Stimulated activated CD4-positive, alpha-beta T cell treated with anti-CD3 and anti-CD28 coated beads, Interleukin-2, amount 100 ng/mL, for 24 hours (primary cell): ENCODE measurements at places on chromosomes 1 and 21.

DNA sequence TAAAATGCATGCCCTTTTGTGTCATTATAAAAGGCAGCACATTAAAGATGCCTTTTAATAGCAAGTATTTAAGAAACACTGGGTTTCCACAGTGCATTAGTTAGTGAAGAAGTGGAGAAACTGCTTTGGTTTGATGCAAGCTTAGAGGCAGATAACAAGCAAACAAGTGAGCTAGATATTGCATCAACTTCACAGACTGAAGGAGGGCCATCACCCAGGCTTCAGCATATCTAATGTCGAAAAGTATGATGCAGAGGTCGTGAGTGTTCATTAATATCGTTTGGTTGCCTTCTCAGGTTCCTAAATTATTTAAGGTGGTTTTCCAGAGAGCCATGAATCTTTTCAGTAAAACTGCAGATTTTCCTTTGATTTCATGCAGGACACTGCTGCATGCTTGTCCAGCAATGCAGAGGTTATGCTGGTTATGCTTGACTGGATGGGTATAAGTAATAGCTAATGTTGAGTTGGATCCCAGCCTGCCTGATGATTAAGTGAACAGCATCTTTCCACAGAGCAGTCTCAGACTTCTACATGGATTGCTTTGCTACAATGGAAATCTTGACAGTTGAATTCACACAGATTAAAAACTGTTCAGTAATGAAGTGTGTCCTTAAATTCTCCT lies 69.7 kb upstream of the IPO9 start:
- no peak for DNase-seq

- no peak for DNase-seq
Observed at GRCh38 chr1:201460814-201461644, 8.0 kb downstream of the PHLDA3 start.

GRCh38 chr1:109912214-109912861 lies 1.7 kb downstream of the CSF1 start:
- DNase-seq, result no peak

DNA sequence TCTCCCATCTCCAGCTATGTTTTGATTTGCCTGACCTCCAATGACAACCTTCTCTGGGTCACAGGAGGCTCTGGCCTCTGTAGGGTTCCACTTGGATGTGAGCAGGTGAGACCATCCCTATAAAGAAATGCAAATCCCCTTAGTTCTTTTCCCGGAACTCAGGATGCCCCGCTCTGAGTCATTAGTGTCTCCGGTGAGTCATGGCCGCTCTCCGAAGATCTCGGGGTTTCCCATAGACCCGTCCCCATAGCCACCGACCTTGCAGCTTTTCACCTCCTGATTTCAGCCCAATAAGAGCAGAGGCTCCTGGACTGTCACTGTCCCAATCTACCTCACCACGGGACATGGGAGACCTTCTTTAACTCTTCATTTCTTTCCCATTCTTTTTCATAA lies 98.2 kb downstream of the PGBD5 start:
- peak; percentile 35 for DNase-seq

- no peak for DNase-seq
Observed at GRCh38 chr1:48025076-48025475, 27.9 kb upstream of the TRABD2B start.

DNA sequence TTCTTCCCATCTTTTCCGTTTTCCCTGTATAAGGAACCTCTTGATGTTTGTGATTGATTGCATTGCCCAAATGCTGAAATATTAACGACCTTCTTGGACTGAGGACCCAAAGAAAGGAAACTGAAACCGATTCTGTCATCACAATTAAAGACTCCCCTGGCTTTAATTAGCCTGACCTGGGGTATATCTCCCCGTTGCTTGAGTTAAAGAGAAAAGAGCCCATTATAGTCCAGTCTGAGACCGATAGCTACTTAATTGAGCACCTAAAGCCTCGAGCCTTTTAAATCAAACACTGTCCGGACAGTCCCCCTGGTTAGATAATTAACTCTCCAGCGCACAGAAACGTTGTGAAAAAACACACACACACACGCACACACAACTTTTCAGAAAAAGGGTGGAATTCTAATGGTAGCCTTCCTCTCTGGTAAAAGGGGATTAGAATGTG lies 8.0 kb downstream of the LMO4 start:
- DNase-seq, result no peak

DNA sequence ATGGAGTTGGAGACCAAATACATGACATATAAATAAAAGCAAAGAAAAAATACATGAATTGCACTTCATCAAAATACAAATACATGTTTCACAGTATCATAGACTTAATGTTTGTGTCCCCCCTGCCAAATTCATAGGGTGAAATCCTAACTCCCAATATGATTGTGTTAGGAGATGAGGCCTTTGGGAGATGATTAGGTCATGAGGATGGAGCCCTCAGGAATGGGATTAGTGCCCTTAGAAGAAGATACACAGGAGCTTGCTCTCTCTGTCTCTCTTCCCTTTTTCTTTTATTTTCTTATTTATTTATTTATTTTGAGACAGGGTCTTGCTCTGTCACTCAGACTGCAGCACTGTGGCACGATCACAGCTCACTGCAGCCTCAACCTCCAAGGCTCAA lies 26.0 kb upstream of the FAM131C start:
- DNase-seq, result no peak

- no peak for DNase-seq
Observed at GRCh38 chr1:156055281-156056048, 883 bp downstream of the LAMTOR2 start.

GRCh38 chr1:237851210-237851845 lies 39.4 kb downstream of the ZP4 start:
- DNase-seq, result peak; percentile 42

- no peak for DNase-seq
Observed at GRCh38 chr1:212141404-212141803, 105.9 kb downstream of the DTL start.

DNA sequence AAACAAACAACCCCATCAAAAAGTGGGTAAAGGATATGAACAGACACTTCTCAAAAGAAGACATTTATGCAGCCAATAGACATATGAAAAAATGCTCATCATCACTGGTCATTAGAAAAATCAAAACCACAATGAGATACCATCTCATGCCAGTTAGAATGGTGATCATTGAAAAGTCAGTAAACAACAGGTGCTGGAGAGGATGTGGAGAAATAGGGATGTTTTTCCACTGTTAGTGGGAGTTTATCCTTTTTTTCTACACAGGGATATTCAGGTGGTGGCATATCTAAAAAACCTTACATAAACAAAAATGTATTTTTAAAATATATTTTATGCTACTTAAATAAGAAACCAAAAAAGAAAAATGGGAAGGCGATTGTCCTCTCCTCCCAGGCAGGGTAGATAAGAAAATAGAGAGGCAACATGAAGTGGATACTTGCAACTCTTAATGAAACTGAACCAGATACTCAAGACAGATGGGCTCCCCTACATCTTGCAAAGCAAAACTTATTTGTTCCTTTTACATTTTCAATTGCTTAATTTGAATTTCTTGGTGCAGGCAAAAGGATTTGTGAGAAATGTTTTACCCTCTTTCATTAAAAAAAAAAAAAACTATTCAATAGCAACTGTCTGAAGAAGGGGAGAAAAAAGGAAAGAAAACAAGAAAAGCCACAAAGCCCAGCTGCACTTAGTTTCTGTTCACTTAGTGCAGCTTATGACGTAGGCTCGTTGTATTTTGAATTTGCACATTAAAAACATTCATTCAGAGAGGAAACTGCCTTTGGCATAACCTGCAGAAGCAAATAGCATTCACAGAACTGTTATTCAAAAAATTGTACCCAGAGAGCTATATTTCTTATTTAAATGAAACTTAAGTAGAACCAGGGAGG lies 36.9 kb upstream of the RGS1 start:
- no peak for DNase-seq

DNA sequence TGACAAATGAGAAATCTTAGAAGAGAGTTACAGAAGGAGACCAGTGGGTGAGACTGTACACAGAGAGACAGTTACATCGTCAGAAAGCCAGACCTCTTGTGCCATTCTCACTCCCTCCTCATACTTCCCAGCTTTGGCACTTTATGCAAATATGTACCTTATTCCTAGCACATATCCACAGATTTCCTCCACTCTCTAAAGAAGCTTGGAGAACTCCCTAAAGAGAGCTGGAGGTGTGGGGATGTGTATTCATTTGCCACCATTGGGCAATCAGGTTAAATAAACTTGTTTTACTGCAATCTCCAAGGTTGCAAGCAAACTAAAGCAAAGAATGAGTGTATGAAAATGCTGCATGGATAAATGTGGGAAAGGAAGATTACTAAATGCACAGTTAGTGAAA lies 380.9 kb upstream of the PRMT6 start:
- DNase-seq, result no peak

GRCh38 chr1:45331436-45332345 lies 5.0 kb downstream of the HPDL start:
- no peak for DNase-seq

- peak; percentile 72 for DNase-seq
Observed at GRCh38 chr1:110554871-110555801, 36.2 kb upstream of the KCNA10 start.

DNA sequence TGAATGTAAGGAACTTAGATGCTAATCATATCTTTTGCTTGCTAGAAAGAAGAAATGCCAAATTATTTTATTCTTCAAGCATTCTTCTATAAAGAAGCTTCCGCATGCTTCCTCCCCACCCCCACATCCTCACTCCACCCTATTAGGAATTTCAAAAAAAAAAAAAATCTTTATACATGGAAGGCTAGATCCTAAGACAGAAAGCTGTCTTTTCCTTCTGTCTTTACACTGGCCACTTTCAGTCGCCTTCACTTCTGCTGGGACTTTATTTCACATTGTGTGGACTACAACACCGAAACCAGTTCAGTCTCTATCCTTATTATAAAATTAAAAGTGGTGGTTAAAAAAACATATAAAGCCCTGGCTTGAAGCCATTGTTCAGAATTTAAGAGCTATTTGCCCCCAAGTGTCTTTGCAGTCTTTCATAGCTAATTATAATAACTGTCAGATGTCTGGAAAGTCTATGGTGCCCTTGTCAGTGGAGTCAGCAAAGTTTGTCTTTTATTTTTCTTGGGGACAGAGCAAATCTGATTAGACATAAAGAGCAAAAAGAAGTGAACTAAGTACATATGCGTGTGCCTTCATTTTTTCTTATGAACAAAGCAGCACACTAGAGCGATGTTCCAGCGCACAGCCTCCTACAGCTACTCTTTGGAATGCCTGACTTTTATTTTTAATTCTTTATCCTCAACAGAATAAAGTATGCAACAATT lies 297.7 kb downstream of the PTPRC start:
- DNase-seq, result no peak

- no peak for DNase-seq
Observed at GRCh38 chr1:38250356-38250755, 203.8 kb upstream of the POU3F1 start.

DNA sequence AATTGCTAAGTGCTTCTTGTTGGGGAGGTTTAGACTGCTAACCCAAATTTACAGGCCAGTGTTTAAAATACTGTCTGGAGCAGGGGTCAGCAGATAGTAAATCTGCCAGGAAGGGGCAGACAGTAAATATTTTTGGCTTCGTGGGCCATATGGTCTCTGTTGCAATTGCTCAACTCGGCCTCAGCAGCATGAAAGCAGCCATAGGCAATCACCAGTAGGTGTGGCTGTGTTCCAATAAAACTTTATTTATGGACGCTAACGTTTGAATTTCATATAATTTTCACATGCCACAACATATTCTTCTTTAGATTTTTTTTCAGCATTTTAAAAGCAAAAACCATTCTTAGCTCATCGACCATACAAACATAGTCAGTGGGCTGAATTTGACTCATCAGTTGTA lies 172.7 kb downstream of the BRINP2 start:
- no peak for DNase-seq

DNA sequence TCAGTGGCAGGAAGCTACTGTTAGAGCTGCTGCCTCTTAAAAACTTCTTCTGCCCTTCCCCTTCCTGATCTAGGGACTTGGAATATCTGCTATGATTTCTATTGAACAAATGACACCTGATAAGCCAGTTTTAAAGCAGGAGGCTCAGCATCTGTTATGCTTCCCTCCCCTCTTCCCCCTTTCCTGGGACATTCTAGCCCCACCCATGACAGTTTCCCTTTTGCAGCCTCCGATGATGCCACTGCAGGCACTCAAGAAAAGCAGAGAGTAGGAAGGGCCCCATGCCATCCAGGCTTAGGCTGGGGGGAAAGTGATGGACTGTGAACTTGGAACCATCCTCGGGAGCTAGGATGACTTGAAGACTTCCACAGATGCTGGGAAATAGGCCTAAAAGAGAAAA lies 15.1 kb upstream of the EPB41 start:
- DNase-seq, result no peak

- peak; percentile 45 for DNase-seq
Observed at GRCh38 chr21:33908760-33909159, 6.8 kb downstream of the ATP5PO start.

- no peak for DNase-seq
Observed at GRCh38 chr1:36829961-36830360, 204.4 kb downstream of the GRIK3 start.

DNA sequence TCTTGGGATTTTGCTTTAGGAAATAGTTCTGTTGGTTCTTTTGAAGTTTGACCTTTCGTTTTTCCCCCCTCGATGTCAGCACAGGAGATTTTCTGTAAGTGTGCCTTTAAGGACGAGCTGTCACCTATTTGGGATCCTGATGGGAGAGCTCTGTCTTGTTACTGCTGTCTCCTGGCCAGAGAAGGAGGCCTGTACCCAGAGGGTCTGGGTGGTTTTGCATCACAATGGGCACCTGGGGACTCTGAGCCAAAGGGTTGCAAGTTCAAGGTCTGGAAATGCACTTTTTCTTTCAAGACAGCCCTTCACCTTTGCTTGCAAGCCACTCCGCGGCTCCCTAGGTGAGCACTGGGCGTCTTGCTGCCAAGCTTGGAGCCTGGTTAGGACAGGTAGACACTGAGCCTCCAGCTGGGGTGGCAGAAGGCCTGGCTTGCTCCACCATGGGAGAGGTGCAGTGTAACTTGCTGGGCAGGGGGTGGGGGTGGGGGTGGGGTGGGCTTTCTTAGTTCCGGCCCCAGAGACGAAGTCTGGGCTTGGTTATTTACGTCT lies 2.9 kb downstream of the AJAP1 start:
- no peak for DNase-seq

GRCh38 chr21:22961258-22961657 lies 1963.0 kb downstream of the NCAM2 start:
- no peak for DNase-seq

- peak; percentile 7 for DNase-seq
Observed at GRCh38 chr1:2976180-2976562, 45.1 kb upstream of the ACTRT2 start.

- DNase-seq, result no peak
Observed at GRCh38 chr1:219339466-219339865, 165.8 kb downstream of the LYPLAL1 start.
